ENCODE measurements at places on chromosomes 1 and 21. TPM values are rescaled to one million over a fixed set of nuclear protein-coding genes. Genes with fewer than 3 reads are reported as not detected.

Gene IVL
- polyA plus RNA-seq: not detected

Gene CD1B
- not detected for polyA plus RNA-seq

Gene PROX1
- polyA plus RNA-seq: 0.62 TPM

Gene PGBD5
- 16.3 TPM for polyA plus RNA-seq

Gene EFNA3
- 16.9 TPM for polyA plus RNA-seq

Gene GJA9
- polyA plus RNA-seq: not detected

Gene PRPF38B
- polyA plus RNA-seq: 31.9 TPM

Gene CELA3A
- not detected for polyA plus RNA-seq

Gene FNDC5
- polyA plus RNA-seq: 20.5 TPM

Gene GPR61
- polyA plus RNA-seq: 9.7 TPM

Gene HMGCL
- 29.1 TPM for polyA plus RNA-seq

Gene MPZ
- polyA plus RNA-seq: not detected

Gene OLFML3
- not detected for polyA plus RNA-seq

Gene CD5L
- not detected for polyA plus RNA-seq

Gene ZMPSTE24
- polyA plus RNA-seq: 32.9 TPM

Gene HTR1D
- polyA plus RNA-seq: not detected

Gene RGS18
- polyA plus RNA-seq: not detected

All from neural cell (in vitro differentiated cells).